NCI-H1930 (cell line): ENCODE measurements at places on chromosomes 13 and 19.

GRCh38 chr13:113978741-113979481 lies 5.0 kb upstream of the C13orf46 start:
- DNase-seq: no peak

DNA sequence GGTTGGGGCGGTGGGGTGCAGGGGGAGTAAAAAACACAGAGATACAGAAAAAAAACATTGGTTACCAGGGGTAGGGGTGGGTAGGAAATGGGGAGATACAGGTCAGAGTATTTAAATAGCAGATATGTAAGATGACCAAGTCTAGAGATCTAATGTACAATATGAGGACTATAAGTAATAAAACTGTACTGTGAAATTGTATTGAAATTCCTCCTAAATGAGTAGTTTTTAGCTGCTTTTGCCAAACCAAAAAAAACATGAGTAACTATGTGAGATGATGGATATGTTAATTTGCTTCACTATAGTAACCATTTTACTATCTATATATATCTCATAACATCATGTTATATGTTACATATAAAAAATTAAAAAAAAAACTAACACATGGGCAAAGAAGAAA lies 29.6 kb downstream of the VWA8 start:
- DNase-seq: no peak

GRCh38 chr19:6185093-6185834 lies 49.8 kb downstream of the ACSBG2 start:
- DNase-seq: no peak

- no peak for DNase-seq
Measured at GRCh38 chr19:1163934-1164683, 10.0 kb downstream of the SBNO2 start.
